ENCODE measurements at places on chromosomes 4 and X. TPM values are rescaled to one million over a fixed set of nuclear protein-coding genes. Genes with fewer than 3 reads are reported as not detected.

DNA sequence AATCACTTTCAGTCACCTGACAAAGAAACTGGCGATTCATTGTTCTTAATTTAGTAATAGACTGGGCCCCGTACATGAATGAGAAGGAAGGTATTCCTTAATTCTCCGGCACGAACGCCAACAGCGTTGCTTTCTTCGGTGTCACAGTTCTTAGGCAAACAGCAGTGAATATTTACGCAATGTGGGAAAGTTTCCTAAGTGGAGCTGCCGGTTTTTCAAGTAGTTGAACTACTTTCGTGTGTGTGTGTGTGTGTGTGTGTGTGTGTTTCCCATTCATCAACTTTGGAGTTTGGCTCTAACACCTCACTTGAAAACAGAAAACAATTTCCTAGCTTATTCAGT, 651 bp downstream of the NXT2 start:
- peak overlapping the region; percentile 76 for H3K4me3 ChIP-seq
- H3K27me3 ChIP-seq = no peaks in the 10 kb centered on the region

- no peaks in the 10 kb centered on the region for H3K4me1 ChIP-seq
- peak within 1 kb of the TSS; percentile 82 for H3K27ac ChIP-seq
- no peak for DNase-seq
Observed at GRCh38 chr4:94757192-94758140, at the start of gene BMPR1B. Gene BMPR1B (plus strand): TSS chr4:94757955. CDS start chr4:95104425, 346,470 bp downstream.

SPATA18 gene
- 9.0 TPM for total RNA-seq

SLC6A14 gene
- total RNA-seq = not detected

DNA sequence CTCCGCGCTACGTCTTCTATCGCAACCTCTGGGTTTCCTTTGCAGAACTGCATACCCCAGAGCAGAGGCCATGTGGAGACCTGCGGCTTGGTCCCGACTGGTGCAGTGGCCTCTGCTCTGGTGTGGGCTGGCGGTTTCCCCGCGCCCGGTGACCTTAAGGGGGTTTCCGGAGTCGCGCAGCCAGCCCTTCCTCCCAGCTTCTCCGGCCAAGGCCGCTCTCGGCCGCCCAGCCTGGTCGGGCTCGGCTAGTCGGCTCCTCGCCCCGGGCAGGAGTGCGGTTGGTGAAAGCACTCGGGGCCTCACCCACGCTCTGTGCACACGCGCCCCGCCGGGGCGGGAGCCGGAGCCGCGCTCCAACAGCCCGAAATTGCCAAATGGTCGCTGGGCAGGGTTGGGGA, 84.9 kb downstream of the BCOR start:
- H3K27me3 ChIP-seq = no peaks in the 10 kb centered on the region
- H3K4me1 ChIP-seq = no peaks in the 10 kb centered on the region
- no peak for DNase-seq

ERCC6L gene
- total RNA-seq = not detected

DNA sequence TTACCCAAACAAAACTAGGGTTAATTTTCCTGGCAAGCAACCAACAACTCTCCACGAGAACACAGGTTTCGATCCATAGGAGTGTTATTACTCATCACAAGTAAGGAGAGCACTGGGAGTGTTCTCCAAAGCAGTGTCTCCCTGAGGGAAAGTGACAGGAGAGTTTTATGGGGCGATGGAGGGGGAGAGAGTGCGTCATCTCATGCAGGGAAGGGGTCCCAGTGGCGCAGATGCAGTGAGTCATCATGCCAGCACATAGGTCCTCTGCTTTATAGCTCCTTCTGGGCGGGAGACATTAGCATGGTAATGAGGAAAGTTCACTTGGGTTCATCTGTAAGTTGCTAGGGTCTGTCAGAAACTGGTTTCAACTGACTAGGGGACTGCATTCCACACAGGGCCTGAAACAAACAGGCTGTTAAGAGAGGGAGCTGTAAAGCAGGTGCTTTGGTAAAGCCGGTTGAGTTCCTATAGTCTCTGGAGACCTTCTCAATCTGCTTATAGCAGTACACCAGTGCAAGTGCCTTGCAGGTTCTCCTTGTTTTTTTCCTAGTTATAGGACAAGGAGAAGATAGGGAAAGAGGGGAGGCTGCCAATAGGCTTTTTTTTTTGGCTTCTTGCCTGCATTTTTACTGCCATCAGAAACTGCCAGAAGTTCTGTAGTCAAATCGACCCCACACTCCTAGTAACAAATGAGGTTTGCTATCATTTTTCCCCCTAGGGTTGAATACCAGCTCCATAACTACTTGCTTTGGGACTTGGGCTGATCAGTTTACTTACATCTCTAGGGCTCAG, 12.8 kb upstream of the BOD1L1 start:
- H3K36me3 ChIP-seq = no peaks in the 10 kb centered on the region
- H3K4me3 ChIP-seq = no peak overlapping the region
- H3K4me1 ChIP-seq = peaks cover 34% of the 10 kb centered on the region
- DNase-seq = no peak
- no peak overlapping the region for H3K27ac ChIP-seq
- H3K27me3 ChIP-seq = no peaks in the 10 kb centered on the region

DNA sequence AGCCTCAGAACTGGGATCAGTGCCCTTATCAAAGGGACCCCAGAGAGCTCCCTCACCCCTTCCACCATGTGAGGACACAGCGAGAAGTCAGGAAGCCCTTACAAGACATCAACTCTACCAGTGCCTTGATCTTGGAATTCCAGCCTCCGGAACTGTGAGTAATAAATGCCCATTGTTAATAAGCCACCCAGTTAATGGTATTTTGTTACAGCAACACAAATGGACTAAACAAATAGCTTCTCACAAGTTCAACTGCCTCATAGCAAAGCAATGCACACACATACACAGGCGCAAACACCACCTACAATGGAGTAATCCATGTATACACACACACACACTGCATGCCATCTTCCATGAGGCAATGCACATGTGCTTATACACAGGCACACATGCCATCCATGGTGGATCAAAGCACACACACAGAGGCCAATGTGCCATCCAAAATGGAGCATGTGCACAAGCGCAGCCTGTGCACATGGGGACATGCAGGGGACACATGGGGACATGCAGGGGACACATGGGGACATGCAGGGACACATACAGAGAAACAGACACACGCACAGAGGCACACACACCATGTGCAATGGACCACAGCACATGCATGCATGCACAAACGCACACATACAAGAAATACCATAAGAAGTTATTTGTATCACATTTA, 137.6 kb upstream of the TBL1X start:
- H3K4me1 ChIP-seq = peaks cover 3% of the 10 kb centered on the region
- H3K27me3 ChIP-seq = no peaks in the 10 kb centered on the region
- no peak overlapping the region for H3K27ac ChIP-seq

DNA sequence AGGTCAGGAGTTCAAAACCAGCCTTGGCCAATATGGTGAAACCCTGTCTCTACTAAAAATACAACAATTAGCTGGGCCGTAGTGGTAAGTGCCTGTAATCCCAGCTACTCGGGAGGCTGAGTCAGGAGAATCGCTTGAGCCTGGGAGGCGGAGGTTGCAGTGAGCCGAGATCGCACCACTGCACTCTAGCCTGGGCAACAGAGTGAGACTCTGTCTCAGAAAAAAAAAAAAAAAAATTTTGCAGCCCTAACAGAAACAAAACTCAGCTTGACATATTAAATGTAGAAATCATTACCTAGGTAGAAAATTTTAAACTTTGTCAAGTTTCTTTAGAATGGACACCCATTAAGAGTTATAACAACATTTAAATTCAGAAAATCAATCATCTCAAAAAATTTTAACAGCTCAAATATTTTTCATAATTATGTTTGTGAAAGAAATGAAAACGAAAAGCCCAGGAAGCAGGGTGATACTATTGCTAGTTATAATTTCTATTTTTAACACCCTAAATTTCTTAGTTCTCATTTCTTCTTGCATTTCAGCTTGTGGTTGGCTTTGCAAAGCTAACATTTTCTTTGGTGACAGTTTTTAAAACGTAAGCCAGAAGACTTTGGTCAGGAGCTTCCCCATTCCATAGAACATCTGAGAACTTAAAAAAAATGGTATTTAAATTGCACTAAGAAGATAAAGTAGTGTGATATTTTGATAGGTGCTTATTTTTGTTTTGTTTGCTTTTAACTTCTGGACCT, 33.3 kb upstream of the RBBP7 start:
- no peak overlapping the region for H3K4me3 ChIP-seq
- H3K27ac ChIP-seq = no peak overlapping the region
- no peaks in the 10 kb centered on the region for H3K36me3 ChIP-seq
- H3K4me1 ChIP-seq = no peaks in the 10 kb centered on the region

DNA sequence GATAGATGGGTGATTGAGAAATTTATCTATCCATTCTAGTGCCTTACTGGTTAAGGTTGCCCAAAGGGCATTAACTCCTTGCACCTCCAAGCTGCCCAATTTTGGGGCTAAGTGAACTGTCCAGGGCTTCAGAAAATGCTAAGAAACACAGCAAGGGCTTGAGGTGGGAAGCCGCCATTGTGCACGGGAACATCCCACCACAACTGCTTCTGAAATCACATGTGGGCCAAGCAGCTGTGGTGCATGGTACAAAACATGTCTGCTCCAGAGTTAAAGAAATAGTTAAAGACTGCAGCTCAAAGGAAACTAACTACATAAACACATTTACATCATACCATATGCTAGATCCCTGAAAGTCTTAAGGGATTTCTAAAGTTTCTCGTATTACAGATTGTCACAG, 144.3 kb upstream of the NDST3 start:
- H3K27me3 ChIP-seq = no peaks in the 10 kb centered on the region
- H3K36me3 ChIP-seq = no peaks in the 10 kb centered on the region
- DNase-seq = no peak
- no peak overlapping the region for H3K27ac ChIP-seq
- no peak overlapping the region for H3K4me3 ChIP-seq
- H3K4me1 ChIP-seq = no peaks in the 10 kb centered on the region

- peaks cover 86% of the 10 kb centered on the region for H3K4me1 ChIP-seq
- peak overlapping the region; percentile 63 for H3K27ac ChIP-seq
- H3K27me3 ChIP-seq = no peaks in the 10 kb centered on the region
- no peak overlapping the region for H3K4me3 ChIP-seq
- H3K36me3 ChIP-seq = no peaks in the 10 kb centered on the region
Observed at GRCh38 chr4:118950929-118951570, 62.4 kb downstream of the SYNPO2 start.

FAM149A gene
- 12.8 TPM for total RNA-seq

DNA sequence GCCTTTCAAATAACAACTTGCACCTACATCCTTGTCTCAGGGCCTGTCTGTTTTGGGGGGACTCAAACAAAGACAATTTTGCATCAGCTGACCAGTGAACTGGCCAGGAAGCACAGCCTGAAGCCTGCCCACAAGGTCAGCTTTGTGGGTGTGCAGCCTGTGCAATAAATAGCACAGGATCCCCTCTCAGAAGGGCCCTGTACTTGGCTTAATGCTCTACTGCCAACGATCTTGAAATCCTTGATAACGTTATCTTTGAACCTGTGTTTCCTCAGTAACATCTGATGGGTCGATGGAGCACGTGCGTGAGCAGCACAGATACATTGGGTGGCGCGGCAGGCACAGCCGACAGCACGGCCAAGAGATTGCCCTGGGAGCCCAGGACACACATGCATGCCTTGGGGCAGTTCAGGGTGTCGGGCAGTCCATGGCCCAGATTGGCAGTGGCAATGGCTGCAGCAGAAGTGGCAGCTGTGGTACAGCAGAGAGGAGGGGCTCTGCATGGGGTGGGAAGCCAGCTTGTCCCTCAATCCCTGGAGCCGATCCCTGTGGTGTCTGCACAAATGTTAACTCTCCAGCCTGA, 58.8 kb upstream of the ATP6AP2 start:
- no peaks in the 10 kb centered on the region for H3K4me1 ChIP-seq
- DNase-seq = no peak
- H3K4me3 ChIP-seq = no peak overlapping the region
- H3K27me3 ChIP-seq = no peaks in the 10 kb centered on the region

HTRA3 gene
- total RNA-seq = 52.6 TPM

- no peaks in the 10 kb centered on the region for H3K27me3 ChIP-seq
- H3K36me3 ChIP-seq = no peaks in the 10 kb centered on the region
- H3K27ac ChIP-seq = no peak overlapping the region
- peaks cover 10% of the 10 kb centered on the region for H3K4me1 ChIP-seq
Observed at GRCh38 chr4:128653527-128654444, 155.7 kb upstream of the JADE1 start.

CSAG2 gene
- total RNA-seq = not detected

SMARCAD1 gene
- total RNA-seq = 16.7 TPM

DNA sequence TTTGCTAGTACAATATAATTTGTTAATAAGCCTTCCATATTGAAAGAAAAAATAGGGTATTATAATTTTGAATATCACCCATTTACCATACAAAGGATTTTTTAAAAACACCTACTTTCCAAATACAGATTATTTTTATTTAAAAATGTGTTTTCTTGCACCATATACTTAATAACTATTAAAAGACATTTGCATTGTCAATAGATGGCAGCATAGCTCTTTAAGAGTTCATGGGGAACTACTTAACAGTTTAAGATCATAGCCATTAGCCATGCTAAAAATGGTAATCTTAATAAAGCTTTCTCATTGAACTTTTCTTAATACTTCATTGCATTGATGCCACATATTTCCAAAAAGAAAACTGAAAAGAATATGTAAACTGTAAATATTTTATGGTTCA, 1995.9 kb downstream of the C4orf33 start:
- no peak for DNase-seq
- no peak overlapping the region for H3K27ac ChIP-seq
- H3K4me1 ChIP-seq = no peaks in the 10 kb centered on the region
- H3K27me3 ChIP-seq = no peaks in the 10 kb centered on the region

ARHGEF38 gene
- not detected for total RNA-seq

GRCh38 chr4:107801766-107802211, 22.9 kb upstream of the SGMS2 start:
- no peak overlapping the region for H3K4me3 ChIP-seq
- DNase-seq = no peak
- no peaks in the 10 kb centered on the region for H3K36me3 ChIP-seq
- H3K27ac ChIP-seq = no peak overlapping the region

PABPC1L2A gene
- not detected for total RNA-seq

DNA sequence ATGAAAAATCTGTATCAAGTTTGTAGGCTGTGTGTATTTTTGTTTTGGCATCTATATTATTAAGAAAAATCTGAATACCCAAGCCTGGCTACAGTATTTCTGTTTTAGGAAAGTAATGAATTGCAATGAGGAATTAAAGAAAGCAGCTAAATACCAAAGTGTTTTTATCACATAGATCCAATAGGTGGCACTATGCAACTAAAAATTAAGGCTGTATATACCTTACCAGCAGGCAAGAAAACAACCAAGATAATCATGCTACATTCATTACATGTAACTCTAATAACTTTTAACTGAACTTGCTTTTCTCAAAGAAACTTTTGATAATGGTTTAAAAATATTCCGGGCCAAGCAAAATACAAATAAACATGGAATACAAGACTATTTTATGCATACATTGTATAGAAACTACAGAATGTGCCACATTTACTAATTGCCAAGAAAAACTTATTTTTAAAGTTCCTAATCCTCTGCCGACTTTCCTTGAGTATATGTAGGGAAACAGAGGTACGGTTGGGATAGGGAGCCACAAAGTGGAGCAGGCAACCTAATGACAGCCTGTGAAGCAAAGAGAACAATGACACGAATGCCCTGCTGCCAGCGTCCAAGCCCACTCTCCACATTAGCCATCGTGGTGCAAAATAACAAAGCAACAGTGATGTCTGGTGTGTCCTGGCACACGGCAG, 63.7 kb downstream of the SEC24D start:
- H3K4me3 ChIP-seq = peak overlapping the region; percentile 31
- no peaks in the 10 kb centered on the region for H3K36me3 ChIP-seq
- no peak for DNase-seq
- H3K27ac ChIP-seq = peak overlapping the region; percentile 47
- no peaks in the 10 kb centered on the region for H3K27me3 ChIP-seq
- H3K4me1 ChIP-seq = peaks cover 76% of the 10 kb centered on the region

- peaks cover 3% of the 10 kb centered on the region for H3K4me1 ChIP-seq
- no peaks in the 10 kb centered on the region for H3K36me3 ChIP-seq
- H3K27me3 ChIP-seq = no peaks in the 10 kb centered on the region
- no peak for DNase-seq
- H3K4me3 ChIP-seq = peak overlapping the region; percentile 76
Observed at GRCh38 chr4:154417373-154417673, 74.3 kb downstream of the DCHS2 start.

Data from thoracic aorta (tissue), 2 donors.